CD14-positive monocyte (primary cell): ENCODE measurements at places on chromosomes 12 and 14.

DNA sequence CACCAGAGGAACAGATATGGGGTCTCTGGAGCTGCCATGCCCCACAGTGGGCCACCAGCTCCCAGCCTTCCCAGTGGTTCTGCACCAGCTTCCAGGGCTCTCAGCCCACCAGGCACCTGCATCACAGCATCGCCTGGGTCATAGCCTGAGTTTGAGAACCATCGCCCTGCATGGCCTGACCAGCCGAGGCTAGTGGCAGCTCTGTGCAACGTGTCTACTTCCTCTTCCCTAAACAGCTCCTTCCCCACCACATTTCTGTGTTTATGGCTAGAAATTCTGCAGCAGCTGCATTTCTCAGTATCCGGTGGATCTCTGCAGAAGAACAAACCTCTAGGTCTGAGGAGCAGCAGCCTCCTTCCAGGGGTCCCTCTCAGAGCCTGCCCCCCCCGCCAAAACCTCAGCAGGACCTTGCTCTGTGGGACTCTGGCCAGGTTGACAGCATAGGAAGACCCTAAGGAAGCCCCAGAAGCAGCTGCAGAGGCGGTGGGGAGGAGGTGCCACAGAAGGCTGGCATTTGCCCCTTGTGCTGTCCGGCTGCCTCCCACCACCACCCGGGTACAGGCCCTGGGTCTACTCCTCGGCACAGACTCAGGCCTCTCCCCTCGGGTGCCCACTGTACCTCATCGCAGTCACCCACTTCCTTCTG is 47.7 kb downstream of the PSMA6 start:
- DNase-seq = peak; percentile 80

- DNase-seq = no peak
Observed at GRCh38 chr12:123845881-123846280, 83.8 kb downstream of the DNAH10 start.

- DNase-seq = no peak
Observed at GRCh38 chr14:103653805-103654204, 24.8 kb downstream of the KLC1 start.

DNA sequence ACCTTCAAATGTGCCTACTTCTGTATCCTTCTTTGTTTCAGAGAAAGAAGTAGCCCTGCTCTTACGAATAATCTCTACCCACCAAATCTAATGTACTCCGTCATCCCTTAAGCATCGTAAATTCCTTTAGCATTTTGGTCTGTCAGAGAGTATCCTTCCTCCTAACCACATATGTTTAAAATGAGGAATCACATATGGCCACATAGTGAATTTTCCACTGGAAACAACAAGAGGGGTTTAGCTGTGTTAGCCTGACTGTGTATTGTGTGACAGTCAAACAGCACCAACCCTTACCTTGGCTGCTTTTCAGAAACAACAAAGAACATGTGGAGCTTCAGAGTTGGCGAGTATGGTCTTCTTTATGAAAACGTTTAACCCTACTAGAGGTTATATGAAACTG is 5.5 kb downstream of the LUM start:
- DNase-seq = no peak

GRCh38 chr12:31491841-31492598 is 98.9 kb downstream of the DENND5B start:
- no peak for DNase-seq

DNA sequence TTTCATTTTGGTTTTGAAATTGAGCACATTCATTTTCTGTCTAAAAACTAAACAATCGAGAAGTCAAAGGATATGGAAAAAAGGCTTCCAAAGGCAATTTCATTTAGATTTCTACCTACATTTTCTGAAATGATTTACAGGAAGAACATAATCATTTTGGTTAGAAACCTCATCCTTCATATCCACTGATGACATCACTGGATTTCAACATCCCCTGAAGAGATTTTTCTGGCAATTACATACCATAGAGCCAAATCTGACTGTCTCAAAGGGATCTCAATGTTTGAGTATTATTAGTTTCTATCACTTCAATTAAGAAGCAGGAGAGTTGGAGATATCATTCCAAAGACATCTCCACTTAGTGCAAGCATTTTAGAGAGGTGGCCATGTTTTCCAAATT is 137.8 kb downstream of the TTC7B start:
- peak; percentile 57 for DNase-seq

DNA sequence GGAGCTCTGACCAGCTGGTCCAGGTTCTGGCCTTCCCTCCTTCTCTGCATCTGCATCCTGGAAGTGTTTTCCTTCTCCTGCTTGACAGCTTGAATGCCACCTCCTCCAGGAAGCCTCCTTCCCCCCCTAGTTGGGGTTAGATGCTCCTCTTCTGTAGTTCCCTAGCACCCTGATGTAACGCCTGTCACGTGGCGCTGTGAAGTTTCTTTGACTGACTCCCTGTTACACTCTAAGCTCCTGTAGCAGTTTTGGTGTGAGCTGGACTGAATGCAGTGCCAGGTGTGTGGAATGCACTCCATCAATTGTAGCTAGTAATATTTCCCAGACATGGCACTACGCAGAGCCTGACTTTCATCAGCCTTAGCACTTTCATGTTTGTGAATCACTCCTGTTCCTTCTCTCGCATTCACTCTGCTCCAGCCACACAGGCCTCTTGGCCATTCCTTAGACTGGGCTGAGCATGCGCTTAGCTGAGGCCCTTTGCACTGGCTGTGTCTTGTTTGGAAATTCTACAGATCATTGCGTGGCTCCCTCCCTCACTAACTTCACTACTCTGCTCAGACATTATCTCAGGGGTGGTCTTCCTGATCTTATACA is 2.1 kb upstream of the FAIM2 start:
- DNase-seq = no peak

DNA sequence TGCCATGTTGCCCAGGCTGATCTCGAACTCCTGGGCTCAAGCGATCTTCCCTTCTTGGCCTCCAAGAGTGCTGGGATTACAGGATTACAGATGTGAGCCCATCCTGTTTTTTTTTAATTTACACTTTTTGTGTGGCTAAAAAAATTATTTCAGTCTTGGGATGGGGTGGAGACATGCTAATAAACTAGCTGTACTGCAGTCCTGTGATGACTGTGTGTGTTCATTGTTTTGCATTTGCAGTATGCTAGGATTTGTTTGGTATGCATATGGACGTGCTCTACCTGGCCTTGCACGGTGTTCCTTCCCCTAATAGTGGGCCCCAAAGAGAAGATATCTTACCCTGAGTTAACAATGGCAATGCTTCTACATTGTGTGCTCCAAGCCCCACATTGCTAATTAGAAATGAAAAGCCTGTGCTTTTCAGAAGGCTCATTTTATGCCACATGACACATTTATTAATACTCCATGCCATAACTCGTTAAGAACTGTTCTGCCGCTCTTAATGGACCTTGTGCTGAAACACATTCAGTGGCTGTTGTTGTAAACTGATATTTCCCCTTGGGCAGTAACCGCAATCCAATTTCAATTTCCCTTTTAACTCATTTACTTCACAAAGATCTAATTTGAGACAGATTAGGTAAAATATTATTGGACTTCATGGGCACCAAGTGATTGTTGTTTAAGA is 86.4 kb downstream of the SCN8A start:
- DNase-seq = no peak

DNA sequence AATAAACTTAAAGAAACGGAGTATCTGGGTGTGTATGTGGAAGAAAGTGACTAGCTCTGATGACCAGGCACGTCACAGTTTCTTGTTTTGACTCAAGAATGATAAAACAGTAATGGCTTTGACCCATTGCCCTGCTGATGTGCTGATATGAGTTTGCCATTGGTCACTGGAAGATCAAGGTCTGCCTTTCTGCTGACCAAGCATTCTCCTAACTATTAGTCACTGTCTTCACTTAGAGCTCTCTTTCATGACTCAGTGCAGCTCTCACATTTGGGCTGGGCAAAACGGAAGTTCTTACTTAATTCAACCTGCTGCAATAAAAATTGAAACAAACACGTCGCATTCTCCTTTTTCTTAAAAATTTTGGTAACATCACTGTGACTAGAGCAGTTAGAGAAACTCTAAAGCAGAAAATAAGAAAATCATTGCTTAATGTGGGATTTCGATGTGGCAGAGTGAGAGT is 366.7 kb downstream of the BTG1 start:
- DNase-seq = peak; percentile 42

GRCh38 chr14:91286530-91286937 is 42.0 kb upstream of the GPR68 start:
- peak; percentile 63 for DNase-seq

GRCh38 chr12:96386794-96387193 is 13.4 kb downstream of the CDK17 start:
- DNase-seq = peak; percentile 14

GRCh38 chr14:25371068-25371467 is 321.1 kb upstream of the STXBP6 start:
- DNase-seq = no peak

GRCh38 chr12:95678684-95679083 is 111.9 kb downstream of the NTN4 start:
- DNase-seq = no peak

DNA sequence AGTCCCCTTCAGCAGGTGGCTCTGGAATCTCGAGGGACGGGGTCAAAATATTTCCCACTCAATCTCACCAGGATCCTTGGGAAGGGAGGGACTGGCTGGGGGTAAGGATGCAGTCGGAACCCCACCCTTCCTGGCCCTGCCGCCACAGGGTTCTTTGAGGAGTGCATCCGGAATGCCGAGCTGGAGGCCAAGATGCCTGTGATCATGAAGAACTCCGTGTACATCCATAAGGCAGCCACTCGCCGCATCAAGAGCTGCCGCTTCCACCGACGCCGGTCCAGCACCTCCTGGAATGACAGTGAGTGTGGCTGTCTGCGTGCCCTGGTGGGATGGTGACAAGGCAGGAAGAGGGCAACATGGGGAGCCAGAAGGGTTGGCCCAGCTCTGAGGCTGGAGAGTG is 43.1 kb downstream of the PLEKHD1 start:
- no peak for DNase-seq

- no peak for DNase-seq
Observed at GRCh38 chr12:94098466-94098865, 49.9 kb upstream of the PLXNC1 start.

DNA sequence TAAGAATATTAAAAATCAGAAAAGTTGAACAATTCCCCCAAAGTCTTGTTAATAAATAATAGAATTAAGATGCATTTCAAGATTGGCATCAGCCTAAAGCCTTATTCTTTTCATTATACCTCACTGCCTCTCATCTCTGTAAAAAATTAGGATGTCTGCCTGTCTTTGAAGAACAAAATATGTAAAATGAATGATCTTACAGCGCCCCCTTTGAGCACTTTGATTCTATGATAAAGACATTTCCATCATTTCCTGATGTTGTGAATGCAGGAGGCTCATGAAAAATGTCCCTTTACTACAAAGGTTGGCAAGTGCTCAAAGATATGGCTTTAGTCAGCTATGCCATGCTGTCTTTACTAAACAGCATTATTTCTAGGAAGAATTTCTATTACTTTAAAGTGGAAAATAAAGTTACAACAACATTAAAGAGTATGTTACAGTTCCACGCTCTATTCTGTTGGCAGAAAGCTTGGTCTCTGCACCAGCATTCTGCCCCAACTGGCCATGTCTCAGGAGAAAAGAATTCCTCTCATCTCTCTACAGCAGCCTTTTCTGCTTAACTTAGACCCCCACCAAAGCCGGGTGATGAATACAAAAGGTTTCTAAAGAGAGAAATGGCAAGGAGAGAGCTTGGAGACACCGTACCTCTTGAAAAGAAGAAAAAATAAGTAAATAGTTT is 95.1 kb downstream of the LLPH start:
- peak; percentile 5 for DNase-seq

GRCh38 chr12:29565727-29566126 is 68.2 kb upstream of the OVCH1 start:
- no peak for DNase-seq

DNA sequence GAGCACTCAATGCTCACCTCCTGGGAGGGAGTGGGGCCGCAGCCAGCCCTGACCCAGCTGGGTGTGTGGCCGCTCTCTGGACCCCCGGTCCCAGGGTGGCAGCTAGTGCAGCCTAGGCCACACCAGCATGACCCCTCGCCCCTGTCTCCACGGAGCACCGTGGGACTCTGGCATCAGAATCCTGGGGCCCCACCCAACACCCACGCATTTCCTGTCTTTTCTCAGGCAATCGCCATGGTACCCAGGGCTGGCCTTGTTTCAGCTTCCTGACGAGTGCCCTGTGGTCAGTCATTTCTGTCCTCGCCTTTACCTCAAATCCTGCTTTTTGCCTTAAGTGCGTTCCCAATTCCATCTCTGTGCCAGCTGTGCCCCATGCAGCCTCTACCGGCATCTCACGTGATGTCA is 15.9 kb downstream of the PACS2 start:
- DNase-seq = no peak

DNA sequence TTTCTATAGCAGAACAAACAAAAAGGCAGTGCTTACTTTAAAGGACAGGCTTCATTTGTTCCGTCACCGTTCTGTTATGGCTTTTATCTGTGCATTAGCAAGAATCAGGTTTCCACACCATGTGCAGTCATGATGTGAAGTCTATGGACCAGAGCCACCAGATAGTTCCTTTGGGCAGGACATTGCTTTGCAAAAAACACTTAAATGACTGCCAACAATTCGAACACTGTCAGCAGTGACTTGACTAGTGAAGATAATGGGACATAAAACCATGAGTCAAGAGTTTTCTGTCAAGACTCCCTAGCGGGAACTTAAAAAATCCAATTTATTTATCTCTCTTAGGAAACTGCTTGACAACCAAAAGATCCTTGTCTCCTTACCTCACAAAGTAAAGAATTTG is 80.3 kb downstream of the NKX2-1 start:
- no peak for DNase-seq

- no peak for DNase-seq
Observed at GRCh38 chr12:53391724-53392123, 11.7 kb downstream of the SP1 start.
